ENCODE measurements at places on chromosomes 3 and 15.

GRCh38 chr3:142837526-142837925, 51.4 kb downstream of the PCOLCE2 start:
- no peak for DNase-seq

- DNase-seq: no peak
Observed at GRCh38 chr15:22903961-22904534, 65.6 kb downstream of the NIPA2 start.

DNA sequence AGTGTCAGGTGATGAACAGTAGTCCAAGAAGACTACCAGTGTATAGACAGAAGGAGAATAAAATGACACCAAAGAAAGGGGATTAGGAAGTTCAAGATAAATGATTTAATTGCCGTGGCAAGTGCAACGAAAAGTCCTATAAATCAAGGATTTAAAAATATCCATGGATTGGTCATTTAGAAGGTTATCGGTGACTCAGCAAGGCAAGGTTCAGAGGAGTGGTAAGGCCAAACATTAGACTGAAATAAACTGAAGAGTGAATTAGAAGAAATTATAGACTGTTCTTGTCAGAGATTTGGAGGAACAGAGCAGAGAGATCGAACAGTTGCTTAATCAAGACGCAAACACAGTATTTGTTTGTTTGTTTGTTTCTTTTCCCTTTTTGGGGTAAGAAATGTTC, 211.9 kb upstream of the KCNMB2 start:
- no peak for DNase-seq

- DNase-seq: no peak
Observed at GRCh38 chr15:62343397-62343796, 178.3 kb upstream of the C2CD4B start.

DNA sequence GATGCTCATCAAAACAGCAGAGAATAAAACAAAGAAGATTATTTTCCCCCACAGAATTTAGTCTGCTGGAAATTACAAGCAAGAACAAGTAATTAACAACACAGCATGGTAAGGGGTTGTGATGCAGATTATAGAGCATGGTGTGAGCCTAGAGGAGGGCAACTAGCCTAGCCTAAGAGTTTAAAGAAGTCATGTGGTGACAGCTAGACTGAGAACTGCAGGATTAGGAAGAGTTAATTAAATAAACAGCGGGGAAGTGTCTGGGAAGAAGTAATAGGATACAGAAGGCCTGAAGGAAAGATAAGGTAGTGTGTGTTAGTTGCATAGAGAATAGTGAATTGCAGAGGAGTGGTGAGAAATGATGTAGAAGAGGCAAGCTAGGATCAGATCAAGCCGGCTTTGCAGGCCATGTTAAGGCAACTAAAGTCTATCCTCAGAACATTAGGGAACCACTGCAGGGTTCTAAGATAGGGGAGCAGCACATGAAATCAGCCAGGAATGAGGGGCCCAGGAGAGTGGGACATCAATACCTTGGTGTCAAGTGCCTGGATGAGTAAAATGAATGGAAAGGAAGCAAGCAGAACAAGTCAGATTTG, 11.9 kb upstream of the PKM start:
- DNase-seq: no peak

DNA sequence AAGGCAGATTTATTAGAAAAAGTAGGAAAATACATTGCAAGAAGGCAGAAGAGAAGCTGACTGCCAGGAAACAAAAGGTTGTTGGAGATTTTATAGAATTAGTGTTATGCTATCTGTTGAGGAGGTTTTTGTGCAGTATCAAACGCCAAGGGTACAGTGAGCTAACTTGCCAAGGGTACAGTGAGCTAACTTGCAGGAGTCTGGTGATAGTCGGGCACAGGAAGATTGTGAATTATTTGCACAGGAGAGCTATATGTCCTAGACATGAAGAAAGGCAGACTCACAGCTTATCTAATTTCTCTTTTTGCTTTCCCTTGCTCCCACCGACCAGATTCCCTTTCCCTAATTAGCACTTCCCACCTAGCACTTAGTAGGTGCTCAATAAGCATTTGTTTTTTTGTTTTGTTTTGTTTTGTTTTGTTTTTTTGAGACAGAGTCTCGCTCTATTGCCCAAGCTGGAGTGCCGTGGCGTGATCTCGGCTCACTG, 2.7 kb upstream of the CSK start:
- no peak for DNase-seq

Measured in fibroblast of upper back skin (primary cell).